ENCODE measurements at places on chromosomes 13 and 19. TPM values are rescaled to one million over a fixed set of nuclear protein-coding genes. Genes with fewer than 3 reads are reported as not detected.

DNA sequence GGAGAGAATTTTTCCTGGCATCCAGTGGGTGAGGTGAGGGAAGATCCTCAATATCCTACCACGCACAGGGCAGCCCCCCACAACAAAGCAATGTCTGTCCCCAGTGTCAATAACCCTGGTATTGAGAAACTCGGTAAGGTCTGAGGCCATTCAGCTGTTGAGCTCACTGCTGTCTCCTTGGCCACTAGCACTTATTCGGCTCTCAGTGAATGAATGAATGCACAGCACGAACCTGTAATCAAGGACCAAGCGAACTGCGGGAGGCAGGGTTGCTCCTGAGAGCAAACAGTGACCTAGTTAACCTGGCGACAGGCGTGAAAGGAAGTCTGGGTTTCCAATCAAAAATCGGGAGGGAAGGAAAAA, 640 bp downstream of the ZSCAN5A start:
- DNase-seq = no peak

Gene CBY2
- not detected for polyA plus RNA-seq

GRCh38 chr13:46665248-46665632, 112.3 kb downstream of the LRCH1 start:
- DNase-seq = no peak

DNA sequence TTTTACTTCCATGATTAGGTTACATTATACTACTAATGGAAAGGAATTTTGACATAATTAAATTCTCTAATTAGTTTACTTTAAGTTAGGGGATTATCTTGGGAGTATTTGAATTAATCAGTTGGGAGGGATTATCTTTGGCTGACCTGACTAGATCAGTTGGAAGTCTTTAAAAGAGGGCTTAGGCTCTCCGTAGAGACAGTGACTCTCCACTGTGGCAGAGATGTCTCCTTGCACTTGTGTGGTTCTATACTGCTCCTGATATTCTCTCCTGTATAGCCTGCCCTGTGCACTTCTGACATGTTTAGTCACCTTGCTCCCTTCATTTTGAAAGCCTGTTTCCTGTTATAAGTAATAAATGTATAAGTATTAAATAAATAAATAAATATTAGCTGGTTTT, 1612.3 kb upstream of the PRR20A start:
- no peak for DNase-seq

- no peak for DNase-seq
Observed at GRCh38 chr19:11649941-11650340, 52.7 kb downstream of the ZNF627 start.

- peak; percentile 89 for DNase-seq
Observed at GRCh38 chr19:1863638-1864479, 480 bp upstream of the KLF16 start.

DNA sequence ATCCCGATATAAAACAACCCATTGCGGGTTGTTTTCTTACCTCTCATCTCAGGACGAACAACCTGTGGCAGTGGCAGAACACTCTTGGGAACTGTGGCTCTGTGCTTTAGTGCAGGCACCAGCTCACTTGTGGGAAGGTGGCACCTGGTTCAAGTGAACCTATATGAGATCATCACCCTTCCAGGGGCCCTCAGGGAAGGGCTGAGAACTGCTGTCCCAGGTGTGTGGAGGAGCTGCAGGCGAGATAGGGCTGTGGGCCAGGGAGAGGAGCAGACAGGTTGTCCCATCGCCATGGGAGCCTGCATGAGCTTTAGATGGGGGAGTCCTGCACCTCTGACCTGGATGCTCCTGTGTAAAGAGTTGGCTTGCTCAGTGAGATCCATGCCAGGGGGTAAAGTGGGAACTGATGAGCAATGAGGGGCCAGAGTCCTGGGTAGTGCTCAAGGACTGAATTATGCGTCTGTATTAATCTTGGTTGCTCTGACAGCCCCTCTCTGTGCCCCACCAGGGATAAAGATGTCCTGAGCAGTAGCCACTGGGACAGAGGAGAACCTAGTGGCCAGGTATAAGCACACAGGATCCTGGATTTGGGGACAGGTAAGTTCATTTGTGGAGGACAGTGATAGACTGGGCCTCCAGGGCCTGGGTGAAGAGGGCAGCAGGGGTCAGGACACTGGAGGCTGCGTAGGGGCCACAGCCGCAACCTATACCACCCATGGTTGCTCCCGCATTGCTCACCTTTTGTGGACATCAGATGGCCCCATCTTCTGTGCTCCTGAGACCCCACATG, 8.7 kb downstream of the CEACAM4 start:
- DNase-seq = no peak

DNA sequence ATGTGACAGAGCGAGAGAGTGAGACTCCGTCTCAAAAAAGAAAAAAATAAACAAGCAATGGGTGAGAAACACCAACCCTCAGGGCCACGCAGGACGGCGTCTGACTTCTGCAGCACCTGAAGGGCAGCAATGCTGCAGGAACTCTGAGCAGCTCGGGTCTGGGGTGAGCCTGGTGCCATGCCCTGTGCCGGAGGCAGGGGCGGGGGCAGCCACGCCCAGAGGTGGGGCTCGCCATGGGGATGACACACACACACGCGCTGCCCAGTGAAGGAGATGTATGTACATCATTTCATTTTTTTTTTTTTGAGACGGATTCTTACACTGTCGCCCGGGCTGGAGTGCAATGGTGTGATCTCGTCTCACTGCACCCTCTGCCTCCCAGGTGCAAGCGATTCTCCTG, 24.3 kb downstream of the GPX4 start:
- DNase-seq = no peak

- DNase-seq = peak; percentile 15
Observed at GRCh38 chr19:53463263-53463662, 4.3 kb upstream of the ZNF813 start.
